ENCODE measurements at places on chromosomes 5 and 9.

DNA sequence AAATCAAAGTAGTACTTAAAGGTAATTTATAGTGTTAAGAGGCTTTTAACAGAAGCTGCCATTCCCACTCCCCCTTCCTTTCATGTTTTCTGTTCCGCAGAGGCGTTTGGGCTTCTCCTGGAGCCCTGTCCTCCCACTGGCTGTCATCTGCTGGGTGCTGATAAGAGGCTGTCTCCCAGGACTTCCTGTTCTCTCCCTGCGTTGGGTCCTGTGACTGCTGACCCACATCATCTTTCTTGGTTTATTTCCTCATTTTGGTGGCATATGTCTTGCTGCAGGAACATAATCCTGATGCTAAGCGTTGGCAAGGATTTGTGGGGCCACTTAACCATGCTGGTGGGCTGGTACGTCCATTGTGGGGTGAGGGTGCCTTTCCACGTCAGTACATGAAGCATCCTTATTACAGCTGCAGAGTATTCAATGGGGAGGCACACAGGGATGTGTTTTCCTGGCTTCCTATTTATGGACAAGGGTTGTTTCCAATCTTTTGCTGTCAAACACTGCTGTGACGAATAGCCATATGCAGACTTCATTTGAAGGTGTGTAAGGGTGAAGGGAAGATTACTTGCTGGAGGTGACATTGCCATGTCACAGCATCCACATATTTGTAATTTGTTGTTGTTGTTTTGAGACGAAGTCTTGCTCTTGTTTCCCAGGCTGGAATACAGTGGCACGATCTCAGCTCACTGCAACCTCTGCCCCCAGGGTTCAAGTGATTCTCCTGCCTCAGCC is 22.3 kb upstream of the RNF130 start:
- DNase-seq = no peak

- no peak for DNase-seq
These were observed 115.8 kb upstream of the SLIT3 start for GRCh38 chr5:169416583-169417196.

DNA sequence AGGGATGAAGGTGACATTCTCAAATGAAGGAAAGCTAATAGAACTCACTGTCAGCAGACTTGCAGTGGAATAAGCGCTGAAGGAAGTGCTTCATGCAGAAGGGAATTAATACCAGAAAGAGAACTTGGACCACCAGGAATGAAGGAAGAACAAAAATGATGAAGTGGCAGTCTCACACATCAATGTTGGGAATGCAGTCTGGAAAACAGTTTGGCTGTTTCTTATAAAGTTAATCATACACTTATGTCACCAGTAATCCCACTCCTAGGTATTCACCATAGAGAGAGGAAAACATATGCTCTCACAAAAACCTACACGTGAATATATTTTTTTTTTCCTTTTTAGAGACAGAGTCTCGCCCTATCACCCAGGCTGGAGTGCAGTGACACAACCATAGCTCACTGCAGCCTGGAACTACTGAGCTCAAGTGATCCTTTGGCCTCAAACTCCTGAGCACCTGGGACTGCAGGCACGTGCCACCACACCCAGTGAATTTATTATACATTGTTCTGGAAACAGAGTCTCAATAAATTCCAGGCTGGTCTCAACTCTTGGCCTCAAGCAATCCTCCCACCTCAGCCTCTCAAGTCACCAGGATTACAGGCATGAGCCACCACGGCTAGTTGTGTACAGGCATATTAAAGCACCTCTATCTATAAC is 81.2 kb downstream of the ROR2 start:
- no peak for DNase-seq

GRCh38 chr5:65482736-65483545 is 1.2 kb upstream of the ADAMTS6 start:
- DNase-seq = no peak

DNA sequence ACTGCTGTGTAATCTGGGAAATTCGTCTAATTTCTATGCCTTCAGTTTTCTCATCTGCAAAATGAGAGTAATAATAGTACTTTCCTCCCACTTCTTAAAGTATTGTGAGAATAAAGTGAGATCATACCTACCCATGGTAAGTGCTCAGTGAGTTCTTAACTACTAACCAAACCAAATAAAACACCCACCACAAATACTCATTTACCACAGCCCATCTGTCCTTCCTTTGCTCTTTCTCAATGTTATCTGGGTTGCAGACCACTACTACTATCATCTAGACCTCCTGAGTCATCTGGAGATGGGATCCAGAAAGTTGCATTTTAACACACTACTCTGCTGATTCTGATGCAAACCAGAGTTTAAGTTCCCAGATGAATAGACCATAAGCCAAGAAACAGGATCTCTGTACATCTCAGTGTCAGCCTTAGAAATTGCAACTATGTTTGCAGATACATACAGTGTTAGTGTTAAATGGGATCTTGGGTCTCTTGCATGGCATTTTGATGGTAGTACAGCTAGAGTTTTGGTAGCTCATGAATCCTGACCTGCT is 105.4 kb upstream of the ATP10B start:
- no peak for DNase-seq

DNA sequence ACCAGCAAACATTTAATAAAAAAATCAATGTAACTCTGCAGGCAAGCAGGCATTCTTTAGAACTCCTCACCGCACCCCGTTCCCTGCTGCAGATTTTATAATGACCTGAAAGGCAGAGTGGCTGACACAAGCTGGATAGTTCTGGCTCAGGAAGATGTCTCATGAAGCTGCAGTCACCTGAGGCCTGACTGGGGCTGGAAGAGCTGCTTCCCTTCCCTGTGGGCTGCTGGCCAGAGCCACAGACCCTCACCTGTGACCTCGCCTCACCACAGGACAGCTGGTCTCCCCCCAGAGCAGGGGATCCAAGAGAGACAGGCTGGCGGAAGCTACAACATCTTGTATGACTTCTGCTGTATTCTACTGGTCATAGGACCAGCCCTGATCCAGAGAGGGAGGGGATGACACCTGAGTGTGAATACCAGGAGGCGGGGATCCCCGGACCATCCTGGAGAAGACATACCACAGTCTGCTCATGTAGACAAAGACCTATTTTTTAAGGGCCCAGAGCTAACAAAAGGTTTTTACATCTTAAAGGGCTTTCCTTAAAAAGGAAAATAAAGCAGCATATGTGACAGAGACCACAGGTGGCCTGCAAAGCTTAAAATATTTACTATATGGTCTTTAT is 43.9 kb downstream of the RAPGEF1 start:
- no peak for DNase-seq

- DNase-seq = no peak
These were observed 14.7 kb downstream of the SNX2 start for GRCh38 chr5:122789461-122790171.

- no peak for DNase-seq
These were observed 135.0 kb downstream of the PDE4D start for GRCh38 chr5:59758566-59758965.

- DNase-seq = no peak
These were observed 29.7 kb downstream of the SLC28A3 start for GRCh38 chr9:84310883-84311282.

GRCh38 chr5:143921525-143922311 is 109.8 kb downstream of the HMHB1 start:
- DNase-seq = no peak

DNA sequence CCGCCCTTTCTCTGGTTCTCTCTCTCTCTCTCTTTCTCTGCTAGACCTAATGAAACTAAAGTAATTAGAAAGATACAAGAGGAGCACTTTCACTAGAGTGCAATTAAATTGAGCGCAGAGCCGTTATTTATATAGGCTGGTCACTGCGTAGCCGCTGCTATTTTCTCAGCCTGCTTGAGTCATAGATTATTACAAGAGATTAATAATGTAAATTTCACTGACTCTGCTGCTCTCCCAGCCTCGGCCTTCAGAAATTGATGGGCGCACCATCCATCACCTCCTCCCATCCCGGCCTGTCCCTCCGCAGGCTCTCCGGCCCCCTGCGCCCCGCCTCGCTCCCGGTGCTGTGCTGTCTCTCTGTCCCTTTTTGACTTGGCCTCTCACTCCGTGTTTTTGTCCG is 268.0 kb upstream of the MVB12B start:
- no peak for DNase-seq

GRCh38 chr9:128175102-128175563 is 15.1 kb downstream of the BBLN start:
- DNase-seq = no peak

GRCh38 chr5:60514152-60514551 is 185.8 kb downstream of the DEPDC1B start:
- no peak for DNase-seq

DNA sequence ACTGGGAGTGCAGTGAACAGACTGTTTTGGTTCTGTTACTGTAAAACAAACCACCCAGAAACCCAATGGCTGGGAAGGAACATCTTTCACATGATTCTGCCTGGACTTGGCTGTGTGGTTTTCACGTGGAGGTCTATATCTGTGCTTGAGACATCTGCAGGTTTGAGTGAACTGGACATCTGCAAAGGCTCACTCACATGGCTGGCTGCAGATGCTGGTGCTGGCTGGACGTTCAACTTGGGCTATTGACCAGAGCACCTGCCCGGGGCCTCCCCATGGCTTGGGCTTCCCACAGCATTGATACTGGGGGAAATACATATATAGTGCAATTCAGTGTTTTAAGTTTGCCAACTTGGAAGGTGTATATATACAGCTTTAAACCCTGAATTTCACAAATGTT is 6.8 kb downstream of the CTSL start:
- DNase-seq = no peak

DNA sequence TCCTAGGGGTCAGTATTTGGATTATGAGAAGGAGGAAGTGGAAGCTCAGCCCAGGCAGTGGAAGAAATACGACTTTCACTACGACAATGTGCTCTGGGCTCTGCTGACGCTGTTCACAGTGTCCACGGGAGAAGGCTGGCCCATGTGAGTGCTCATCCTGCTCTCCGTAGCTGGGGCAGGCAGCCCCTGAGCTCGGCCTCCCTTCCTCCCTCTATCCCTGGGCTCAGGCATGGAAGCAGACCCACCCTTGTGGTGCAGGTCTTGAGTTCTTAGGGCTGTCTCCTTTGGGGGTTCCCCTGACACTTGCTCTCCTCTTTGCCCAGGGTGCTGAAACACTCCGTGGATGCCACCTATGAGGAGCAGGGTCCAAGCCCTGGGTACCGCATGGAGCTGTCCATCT is 180.1 kb downstream of the CACNA1B start:
- DNase-seq = no peak

DNA sequence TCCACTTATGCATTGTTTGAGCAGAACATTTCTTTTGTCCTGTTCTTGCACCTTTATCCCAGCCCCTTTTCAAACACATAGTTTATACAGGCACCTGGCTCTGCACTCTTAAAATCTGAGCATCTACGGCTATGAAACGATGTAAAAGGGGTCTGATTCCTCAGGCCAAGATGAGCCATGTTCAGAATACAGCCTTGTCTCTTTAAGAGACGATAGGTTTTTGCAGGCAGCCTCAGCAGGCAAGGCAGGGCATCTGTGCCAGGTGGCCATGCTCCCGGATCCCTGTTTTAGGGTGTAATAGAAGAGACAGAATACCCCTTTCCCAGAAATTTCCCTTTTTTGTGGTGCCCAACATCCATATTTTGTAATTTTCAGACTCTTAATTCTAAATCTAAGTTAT is 89.1 kb upstream of the NFIB start:
- DNase-seq = no peak

- DNase-seq = no peak
These were observed at the start of gene PCDHGC4 for GRCh38 chr5:141484641-141485311. Gene PCDHGC4, plus strand, starts transcription at chr5:141485030. Its CDS starts 144 bp downstream, at chr5:141485174.

DNA sequence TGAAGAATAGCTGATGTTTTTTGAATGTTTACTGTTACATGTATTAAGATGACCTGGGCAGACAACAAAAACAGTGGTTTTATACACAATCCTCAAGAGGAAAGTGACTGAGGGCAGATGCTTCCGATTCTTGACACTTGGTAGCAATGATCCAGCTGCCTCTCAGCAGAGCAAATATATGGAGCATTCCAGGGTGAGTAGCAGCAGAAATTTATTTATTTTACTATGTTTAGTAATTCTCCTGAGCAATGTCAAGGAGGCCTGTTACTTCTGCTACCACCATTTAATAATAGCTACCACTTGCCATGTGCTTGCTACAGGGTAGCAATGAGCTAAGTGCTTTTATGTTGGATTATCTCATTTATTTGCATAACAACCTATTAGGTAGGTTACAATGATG is 69.1 kb upstream of the NR3C1 start:
- DNase-seq = no peak

DNA sequence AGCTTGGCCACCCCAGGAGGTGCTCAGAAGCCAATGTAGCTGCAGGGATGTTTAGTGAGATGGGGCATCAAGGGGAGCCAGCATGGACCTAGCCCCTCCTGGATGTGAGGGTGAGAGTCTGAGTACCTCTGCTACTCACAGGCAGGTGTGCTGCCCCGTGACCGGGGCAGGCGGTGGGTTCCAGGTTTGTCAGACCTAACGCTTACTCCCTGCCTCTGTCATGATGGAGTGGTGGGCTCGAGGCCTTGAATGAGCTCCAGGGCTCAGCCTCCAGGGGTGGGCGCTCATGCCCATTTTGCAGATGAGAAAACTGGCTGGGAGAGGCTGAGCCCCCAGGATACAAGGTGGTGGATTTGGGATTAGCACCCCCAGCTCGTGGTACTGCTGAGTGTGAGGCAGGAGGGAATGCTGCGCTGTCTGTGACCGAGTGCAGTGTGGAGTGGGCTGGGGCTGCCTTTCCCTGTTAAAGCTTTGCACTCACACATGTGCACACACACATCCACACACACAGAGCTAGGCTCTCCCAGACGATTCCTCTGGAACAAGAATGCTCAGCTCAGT is 1.5 kb downstream of the RXRA start:
- no peak for DNase-seq

- no peak for DNase-seq
These were observed 521.9 kb downstream of the BNC2 start for GRCh38 chr9:16348531-16348930.
